ENCODE measurements at places on chromosomes 3 and 15.

DNA sequence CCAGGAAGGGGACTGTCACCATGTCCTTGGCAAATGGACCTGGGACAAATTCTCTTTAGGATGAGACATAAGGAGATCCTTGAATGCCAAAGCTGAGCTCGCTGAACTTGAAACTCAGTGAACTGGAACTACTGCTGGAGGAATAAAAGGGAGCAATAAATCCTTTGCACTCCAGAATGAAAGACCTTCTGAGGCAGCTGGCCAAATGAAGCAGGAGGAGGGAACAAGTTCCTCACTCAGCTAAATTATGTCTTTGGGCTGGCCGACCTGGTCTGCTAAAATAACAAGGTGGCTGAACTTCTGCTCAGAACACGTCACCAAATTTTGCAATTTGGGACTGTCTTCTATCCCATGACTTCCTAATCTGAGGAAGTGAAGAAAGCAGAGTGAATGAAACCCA lies 314.7 kb downstream of the LPP start:
- DNase-seq: peak; percentile 7

GRCh38 chr3:116179091-116179490 lies 266.2 kb downstream of the LSAMP start:
- no peak for DNase-seq

GRCh38 chr15:60814062-60814461 lies 335.1 kb upstream of the ICE2 start:
- no peak for DNase-seq

- DNase-seq: no peak
These were observed 47.6 kb upstream of the ATP1B3 start for GRCh38 chr3:141828890-141829289.

DNA sequence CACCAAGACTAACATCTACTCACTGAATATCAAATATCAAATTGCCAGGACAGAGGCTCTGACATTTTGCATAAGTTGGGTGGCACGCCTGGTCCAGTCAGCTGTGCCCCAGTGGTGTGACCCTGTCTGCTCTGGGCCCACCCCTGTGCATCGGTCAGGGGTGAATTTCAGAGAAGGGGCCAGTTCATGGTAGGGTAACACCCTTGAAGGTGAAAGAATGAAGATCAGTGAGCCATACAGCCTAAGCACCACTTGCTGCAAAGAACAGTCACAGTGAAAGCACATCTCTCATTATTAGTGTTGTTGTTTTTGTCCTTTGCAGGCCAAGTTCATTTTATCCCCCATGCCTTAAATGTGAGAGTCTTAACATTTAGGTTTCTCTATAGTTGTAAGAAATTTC lies 86.8 kb downstream of the MYRIP start:
- DNase-seq: no peak
